A172 (cell line): ENCODE measurements at places on chromosomes 5 and 9.

DNA sequence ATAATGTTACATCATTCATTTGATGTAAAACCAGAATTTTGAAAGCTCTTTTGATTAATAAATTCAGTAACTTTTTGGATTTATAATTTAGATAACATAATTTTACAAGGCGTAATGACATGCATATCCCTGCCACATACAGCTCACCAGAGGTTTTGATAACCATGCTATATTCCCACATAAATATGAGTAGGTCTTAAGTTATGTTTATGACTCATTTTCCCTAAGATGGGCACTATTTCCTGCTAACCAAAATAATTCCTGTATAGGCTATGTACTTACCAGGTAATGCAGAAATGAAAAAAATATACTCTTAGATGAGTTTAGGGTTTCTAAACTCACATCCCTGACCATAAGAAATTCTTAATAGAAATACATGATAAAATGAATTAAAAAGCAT lies 93.9 kb upstream of the EDIL3 start:
- peak; percentile 4 for DNase-seq

GRCh38 chr9:34996905-34997279 lies 7.3 kb downstream of the DNAJB5 start:
- DNase-seq: no peak

DNA sequence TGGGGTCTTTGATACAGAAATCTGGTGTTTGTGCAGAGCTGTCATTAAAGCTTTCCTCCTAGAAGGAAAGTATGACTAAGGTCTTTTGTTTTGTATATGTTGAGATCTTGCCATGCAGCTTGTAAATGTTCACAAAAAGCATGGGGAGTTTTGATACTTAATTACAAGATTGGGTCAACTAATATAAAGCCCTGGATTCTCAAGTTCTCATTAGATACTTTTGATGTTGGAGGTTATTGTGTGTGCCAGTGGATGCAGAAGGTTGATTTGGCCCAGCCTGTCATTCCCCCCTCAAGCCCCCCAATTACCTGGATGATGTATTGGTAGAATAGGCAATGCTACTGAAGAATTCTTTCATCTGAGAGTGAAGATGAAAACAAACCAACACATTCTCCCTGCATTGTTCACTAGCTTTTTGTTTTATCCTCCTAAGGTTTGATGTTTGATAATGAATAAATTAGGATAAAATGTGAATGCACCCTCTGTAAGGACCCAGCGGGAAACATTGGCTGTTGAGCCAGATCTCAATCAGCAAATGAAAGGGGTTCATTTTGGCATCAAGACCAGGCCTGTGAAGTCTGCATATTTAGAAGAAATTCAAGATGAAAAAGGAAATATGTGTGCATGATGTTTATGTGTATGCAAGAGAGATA lies 61.9 kb upstream of the ADAMTS19 start:
- DNase-seq: no peak

GRCh38 chr5:125639858-125640257 lies 783.4 kb upstream of the GRAMD2B start:
- no peak for DNase-seq

- DNase-seq: no peak
These were observed 561.5 kb downstream of the SEMA5A start for GRCh38 chr5:8984386-8984785.

DNA sequence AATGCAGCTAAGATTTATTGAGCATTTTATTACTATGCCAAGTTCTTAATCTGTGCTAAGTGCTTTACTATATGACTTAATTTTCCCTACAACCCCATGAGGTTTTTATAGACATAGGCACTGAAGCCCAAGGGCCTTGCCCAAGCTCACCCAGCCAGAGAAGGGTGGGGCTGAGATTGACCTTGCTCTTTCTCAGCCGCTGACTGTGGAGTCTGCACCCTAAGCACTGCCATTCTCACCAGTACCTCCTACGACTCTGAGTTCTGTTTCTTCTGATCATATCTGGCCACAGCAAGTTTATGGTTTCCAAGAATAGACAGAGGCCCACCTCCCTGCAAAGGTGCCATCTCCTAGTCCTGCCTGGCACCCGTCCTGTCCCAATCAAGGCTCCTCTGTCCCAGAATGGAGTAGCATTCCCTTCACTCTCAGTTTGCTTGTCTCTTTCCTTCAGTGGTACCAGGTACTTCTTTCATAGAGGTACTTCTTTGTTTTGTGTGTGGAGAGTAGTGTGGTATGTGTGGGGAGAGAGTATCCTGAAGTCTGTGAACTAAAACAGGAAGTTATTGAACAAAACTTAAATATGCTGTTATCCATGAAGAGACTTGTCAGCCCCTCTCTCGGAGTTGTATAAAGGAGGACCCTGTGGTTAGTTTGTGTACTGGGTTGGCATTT lies 42.6 kb downstream of the CSF1R start:
- no peak for DNase-seq

- DNase-seq: no peak
These were observed 632 bp downstream of the DPM2 start for GRCh38 chr9:127937056-127937387.

GRCh38 chr5:139707445-139708003 lies 59.4 kb downstream of the CXXC5 start:
- DNase-seq: no peak

- DNase-seq: no peak
These were observed 29.3 kb upstream of the ABL1 start for GRCh38 chr9:130805510-130806326.

DNA sequence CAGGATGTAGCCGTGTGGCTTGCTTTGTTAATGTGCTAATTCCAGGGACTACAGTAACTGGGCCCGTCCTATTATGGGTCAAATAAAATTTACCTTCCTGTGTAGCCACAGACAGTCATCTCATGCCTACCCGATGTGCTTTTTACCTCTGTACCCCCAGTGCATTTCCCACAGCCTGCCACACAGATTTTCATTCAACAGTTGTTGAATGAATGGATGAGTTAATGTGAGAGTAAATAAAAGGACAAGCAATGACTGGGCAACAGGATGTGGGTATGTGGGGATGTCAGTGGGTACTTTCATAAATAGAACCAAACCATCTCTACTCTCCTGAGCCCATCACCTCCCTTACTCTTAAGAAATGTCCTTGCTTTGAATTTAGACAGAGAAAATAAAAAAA lies 441.2 kb upstream of the ZNF462 start:
- peak; percentile 21 for DNase-seq

GRCh38 chr9:20016611-20017010 lies 227.8 kb upstream of the SLC24A2 start:
- no peak for DNase-seq

DNA sequence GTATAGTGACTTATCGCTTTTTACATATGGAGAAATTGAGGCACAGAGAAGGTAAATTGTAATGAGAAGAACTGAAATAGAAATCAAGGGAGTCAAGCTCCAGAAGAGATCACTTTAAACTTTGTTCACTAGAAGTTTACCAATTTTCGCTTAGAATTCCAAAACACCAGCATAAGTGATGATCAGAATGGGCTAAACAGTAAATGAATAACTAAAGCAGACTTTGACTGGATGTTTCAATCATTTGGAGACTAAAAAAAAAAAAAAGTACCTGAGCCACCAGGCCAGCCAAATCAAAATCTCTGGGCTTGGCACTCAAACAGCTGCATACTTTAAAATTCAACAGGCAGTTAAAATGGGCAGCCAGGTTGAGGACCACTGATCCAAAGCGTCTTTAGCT lies 38.2 kb upstream of the FYB1 start:
- DNase-seq: no peak

- DNase-seq: no peak
These were observed 1237.9 kb downstream of the CDH12 start for GRCh38 chr5:21615195-21615765.

- DNase-seq: no peak
These were observed 16.6 kb downstream of the STOM start for GRCh38 chr9:121353241-121354061.

DNA sequence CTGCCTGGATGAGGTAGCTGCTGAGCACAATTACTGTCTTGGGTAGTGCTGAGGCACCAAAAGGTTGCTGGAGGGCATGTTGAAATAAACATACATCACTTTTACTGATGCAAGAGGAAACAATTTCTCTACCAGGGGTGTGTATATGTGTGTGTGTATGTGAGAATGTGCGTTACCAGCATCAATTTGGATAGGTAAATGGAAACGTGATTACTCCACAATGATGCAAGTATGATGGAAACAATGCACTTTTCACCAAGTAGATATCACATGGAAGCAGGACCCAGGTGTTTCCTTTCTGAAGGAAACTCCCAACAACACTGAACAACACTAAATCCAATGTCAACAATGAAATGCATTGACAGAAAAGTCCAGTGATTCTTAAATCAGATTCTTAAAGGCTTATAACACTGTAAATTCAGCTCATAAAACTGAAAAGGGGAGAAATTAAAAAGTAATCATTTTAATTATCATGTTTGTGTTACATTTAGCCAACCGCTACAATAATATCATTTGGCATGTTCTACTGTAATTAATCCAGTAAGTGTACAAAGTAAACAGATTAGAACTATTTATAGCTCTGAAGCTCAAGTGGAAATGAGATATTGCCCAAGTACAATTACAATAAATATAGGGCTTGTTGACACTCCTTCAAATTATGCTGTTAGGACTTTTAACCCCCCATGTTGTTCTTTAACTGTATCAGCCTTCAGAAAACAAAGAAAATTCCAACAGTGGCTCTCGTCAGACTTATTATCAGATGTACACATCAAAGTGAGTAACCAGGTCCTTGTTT lies 25.3 kb downstream of the YIPF5 start:
- DNase-seq: no peak

- DNase-seq: no peak
These were observed 94.4 kb downstream of the GAPVD1 start for GRCh38 chr9:125356032-125356431.
